ENCODE measurements at places on chromosomes 13 and 19.

- no peak for DNase-seq
These were observed 5.3 kb upstream of the GPR183 start for GRCh38 chr13:99312493-99312883.

DNA sequence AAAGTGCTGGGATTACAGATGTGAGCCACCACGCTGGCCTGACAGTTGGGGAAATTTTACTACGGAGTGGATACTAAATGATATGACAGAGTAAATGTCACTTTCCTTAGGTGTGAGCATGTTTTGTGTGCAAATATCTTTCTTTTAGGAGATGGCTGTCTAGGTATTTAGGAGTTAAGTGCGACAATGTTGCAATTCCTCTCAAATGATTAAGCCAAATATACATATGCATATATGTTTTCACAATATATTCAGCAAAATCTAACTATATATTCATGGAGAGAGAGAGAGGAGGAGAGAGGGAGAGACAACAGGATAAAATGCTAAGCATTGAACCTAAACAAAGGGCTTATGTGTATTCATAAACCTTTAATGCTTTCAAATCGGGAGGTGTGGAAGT is 5.4 kb upstream of the SERTAD3 start:
- DNase-seq, result no peak

- DNase-seq, result no peak
These were observed 10.6 kb downstream of the DAND5 start for GRCh38 chr19:12979974-12980373.

GRCh38 chr19:3186891-3187661 is 1.3 kb downstream of the NCLN start:
- no peak for DNase-seq

- DNase-seq, result no peak
These were observed 17.2 kb upstream of the CYSLTR2 start for GRCh38 chr13:48636550-48636949.

Data from Panc1 (cell line).